ENCODE measurements at places on chromosomes 7 and 10.

DNA sequence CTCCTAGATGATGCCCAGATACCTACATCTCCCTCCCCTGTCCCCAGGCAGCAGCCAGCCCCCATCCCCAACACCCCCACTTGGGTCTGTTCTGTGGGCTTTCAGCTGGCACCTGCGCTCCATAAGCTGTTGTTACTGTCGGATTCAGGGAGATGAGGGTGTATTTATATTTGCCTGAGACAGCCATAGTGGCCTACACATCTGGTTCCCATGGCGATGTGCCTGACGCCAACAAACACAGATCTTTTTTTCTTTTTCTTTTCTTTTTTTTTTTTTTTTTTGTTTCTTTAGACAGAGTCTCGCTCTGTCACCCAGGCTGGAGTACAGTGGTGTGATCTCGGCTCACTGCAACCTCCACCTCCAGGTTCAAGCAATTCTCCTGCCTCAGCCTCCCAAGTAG lies 73.1 kb downstream of the CLIP2 start:
- DNase-seq, result no peak

- no peak for DNase-seq
Observed at GRCh38 chr10:72697716-72698115, 5.8 kb downstream of the MCU start.

GRCh38 chr10:75347186-75347585 lies 54.4 kb downstream of the ZNF503 start:
- DNase-seq, result no peak

GRCh38 chr7:133475655-133476054 lies 222.8 kb downstream of the EXOC4 start:
- DNase-seq, result no peak

- DNase-seq, result peak; percentile 77
Observed at GRCh38 chr10:80487791-80488538, 33.9 kb downstream of the TSPAN14 start.

DNA sequence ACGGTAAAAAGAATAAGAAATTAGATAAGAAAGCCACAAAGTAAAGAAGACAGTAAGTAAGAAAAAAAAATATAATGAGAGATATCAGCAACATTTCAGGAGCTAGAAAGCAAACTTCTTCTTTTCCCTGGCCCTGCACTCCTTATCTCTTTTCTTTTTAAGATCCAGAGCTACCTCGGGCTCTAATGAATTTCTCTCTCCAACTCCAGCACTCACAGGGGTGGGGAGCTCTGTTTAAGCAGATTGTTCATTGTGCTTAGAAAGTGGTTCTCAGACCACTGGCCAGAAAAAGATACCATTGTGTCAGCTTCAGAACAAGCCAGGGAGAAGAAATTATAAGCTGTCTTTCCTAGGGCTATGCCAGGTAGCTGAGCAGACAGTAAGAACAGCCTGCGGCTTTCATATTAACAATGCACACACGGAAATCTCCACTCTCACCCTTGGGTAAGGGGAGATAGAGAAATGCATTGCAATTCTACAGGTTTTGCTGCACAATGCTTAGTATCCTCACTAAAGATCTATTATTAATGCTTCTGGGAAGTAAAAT lies 19.3 kb downstream of the OR2F1 start:
- no peak for DNase-seq

DNA sequence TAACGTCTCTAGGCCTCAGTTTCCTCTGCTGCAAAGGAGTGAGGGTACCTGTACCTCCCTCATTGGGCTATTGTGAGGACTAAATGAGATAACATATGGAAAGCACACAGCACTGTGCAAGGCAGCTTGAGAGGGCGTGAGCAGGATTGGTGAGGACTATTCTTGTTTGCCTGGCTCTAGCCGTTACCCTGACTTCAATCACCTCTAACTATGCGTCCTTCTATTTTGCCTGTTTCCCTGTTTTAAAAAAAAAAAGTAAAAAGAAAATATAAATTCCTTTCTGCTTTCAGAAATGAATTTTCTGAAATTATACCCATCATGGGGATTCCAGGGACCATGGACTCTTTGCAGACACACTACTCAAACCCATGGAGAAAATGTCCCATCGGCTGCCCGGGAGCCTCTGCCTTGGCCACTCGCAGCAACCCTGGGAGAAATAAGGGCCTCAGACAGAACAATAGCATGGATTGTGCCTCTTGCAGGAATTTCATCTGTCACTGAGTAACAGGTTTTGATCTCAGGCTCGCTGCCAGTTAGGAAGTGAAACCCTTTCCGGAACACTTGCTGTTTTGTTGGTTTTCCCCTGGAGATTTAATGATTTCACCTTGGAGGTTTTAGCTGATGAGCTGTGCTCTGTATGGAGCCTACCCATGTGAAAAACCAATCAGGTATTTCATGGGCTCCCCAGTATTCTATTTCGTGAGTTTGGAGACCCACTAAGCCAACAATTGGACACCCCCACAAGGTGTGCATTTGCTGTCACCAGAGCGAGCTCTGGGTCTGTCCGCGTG lies 55.6 kb downstream of the STEAP1B start:
- no peak for DNase-seq

DNA sequence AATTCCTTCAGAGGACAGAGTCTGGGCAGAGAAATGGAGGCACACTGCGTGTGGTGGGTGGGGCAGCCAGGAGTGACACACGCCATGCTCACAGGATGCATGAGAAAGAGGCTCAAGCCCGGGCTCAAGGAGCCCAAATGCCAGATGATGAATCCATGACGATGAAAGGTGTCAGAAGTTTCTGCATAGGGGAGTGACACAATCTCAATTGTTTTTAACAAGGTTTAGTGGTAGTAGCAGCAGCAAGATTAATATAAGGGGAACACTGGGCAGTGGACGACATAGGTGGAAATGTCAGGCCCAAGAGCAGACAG lies 126.1 kb downstream of the TNS3 start:
- no peak for DNase-seq

All from CD4-positive, alpha-beta memory T cell (primary cell).